Naive thymus-derived CD8-positive, alpha-beta T cell (primary cell): ENCODE measurements at places on chromosomes 1 and 21. TPM values are rescaled to one million over a fixed set of nuclear protein-coding genes. Genes with fewer than 3 reads are reported as not detected.

AXDND1 gene
- not detected for total RNA-seq

CNIH3 gene
- 3.6 TPM for total RNA-seq

- peaks cover 12% of the 10 kb centered on the region for H3K4me1 ChIP-seq
- H3K27ac ChIP-seq = no peak overlapping the region
- H3K36me3 ChIP-seq = no peaks in the 10 kb centered on the region
- H3K4me3 ChIP-seq = peak overlapping the region; percentile 72
- no peak for DNase-seq
These were observed 3.1 kb downstream of the CLIC6 start for GRCh38 chr21:34671891-34672290.

DNA sequence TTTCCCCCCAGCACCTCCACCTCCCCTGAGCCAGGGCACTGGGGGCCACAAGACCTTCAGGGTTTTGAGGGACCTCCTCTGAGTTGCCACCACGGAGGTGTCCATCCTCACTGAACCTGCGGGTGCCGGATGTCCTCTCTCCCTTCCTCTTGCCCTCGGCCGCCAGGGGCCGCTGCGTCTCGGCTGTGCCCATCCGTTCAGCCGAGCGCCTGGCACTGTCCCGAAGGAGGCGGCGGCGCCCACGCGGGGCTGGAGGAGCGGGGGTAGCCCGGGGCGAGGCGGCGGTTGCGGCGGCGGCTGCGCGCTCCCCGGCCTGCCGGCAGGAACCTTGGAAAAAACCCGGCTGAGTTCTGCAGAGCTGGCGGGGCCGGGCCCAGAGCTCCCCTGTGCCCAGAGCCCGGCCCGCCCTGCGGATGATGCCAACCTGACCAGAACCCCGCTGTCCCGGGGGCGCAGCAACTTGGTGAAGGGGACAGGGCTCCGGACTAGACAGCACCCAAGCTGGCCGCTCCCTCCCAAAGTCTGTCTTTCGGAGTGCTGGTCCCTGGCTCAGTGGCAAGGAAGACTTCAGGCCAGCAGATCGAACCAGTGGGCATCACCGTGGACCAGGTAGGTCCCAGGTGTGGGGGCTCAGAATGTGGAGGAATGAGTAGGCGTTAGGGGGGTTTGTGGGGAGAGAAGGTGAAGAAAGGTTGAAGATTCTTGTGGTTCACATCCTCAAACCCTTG, 3.7 kb upstream of the PPM1J start:
- H3K4me3 ChIP-seq = no peak overlapping the region
- DNase-seq = peak; percentile 65
- H3K27me3 ChIP-seq = peaks cover 30% of the 10 kb centered on the region
- H3K27ac ChIP-seq = peak overlapping the region; percentile 86
- peaks cover 33% of the 10 kb centered on the region for H3K4me1 ChIP-seq

A3GALT2 gene
- not detected for total RNA-seq

DNA sequence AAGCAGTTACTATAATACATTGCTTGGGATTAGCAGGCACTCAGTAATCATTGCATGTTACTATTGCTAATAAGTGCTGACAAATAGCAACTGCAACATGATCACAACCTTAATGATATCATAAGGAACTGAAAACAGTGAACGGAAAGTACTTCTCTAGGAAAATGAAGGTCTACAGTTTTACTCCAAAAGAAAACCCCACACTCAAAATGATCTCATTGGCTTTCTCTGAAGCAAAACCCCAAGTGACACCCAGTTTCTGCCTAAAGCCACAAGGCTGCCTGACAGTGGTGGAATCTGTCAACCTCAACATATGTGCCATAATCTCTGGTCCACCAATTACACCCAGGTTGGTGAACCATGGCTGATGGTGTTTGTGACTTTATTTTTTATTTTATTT, 137.6 kb downstream of the PTGER3 start:
- no peak overlapping the region for H3K4me3 ChIP-seq
- DNase-seq = no peak
- peaks cover 9% of the 10 kb centered on the region for H3K4me1 ChIP-seq
- no peaks in the 10 kb centered on the region for H3K27me3 ChIP-seq

- no peak overlapping the region for H3K4me3 ChIP-seq
- DNase-seq = no peak
- no peak overlapping the region for H3K27ac ChIP-seq
- H3K4me1 ChIP-seq = no peaks in the 10 kb centered on the region
- H3K27me3 ChIP-seq = peaks cover 2% of the 10 kb centered on the region
These were observed 208.5 kb upstream of the SNX7 start for GRCh38 chr1:98453066-98453465.

IRF6 gene
- 2.4 TPM for total RNA-seq

OVAAL gene
- not detected for total RNA-seq

GRCh38 chr1:178725466-178726086, 532 bp downstream of the RALGPS2 start:
- peaks cover 19% of the 10 kb centered on the region for H3K4me1 ChIP-seq
- H3K4me3 ChIP-seq = peak overlapping the region; percentile 71
- no peaks in the 10 kb centered on the region for H3K27me3 ChIP-seq
- H3K36me3 ChIP-seq = no peaks in the 10 kb centered on the region
- peak; percentile 4 for DNase-seq
- H3K27ac ChIP-seq = peak overlapping the region; percentile 93

DHRS3 gene
- total RNA-seq = 86.4 TPM

GRCh38 chr1:5267603-5268235, 613.3 kb downstream of the AJAP1 start:
- H3K4me1 ChIP-seq = peaks cover 8% of the 10 kb centered on the region
- no peak for DNase-seq
- H3K27me3 ChIP-seq = no peaks in the 10 kb centered on the region
- no peaks in the 10 kb centered on the region for H3K36me3 ChIP-seq
- no peak overlapping the region for H3K4me3 ChIP-seq

GRCh38 chr1:93081716-93082115, 2.6 kb downstream of the MTF2 start:
- H3K27ac ChIP-seq = no peak overlapping the region
- H3K4me3 ChIP-seq = peak overlapping the region; percentile 98
- H3K36me3 ChIP-seq = peaks cover 19% of the 10 kb centered on the region
- no peaks in the 10 kb centered on the region for H3K27me3 ChIP-seq

DNA sequence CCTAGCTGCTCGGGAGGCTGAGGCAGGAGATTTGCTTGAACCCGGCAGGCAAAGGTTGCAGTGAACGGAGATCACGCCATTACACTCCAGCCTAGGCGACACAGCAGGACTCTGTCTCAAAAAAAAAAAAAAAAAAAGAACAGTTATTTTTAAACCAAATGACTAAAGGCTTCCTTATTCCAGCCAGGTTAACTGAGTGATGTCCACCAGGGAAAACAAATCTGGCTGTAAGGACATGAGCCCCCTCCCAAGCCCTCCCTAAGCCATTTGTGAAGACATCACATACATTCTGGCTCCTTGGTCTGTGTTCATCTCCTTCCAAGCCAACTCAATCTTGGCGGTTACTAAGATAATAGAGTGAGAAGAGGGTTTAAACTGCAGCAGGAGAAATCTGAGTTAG, 8.2 kb downstream of the TMCC2 start:
- no peaks in the 10 kb centered on the region for H3K27me3 ChIP-seq
- no peaks in the 10 kb centered on the region for H3K36me3 ChIP-seq
- DNase-seq = no peak
- H3K4me3 ChIP-seq = no peak overlapping the region
- H3K27ac ChIP-seq = no peak overlapping the region

- no peak for DNase-seq
- H3K27me3 ChIP-seq = no peaks in the 10 kb centered on the region
- no peaks in the 10 kb centered on the region for H3K36me3 ChIP-seq
- H3K27ac ChIP-seq = no peak overlapping the region
These were observed 13.4 kb downstream of the ITSN1 start for GRCh38 chr21:33655588-33656221.

SPRR5 gene
- total RNA-seq = not detected

FAM72A gene
- total RNA-seq = 1.1 TPM

RCOR3 gene
- 88.6 TPM for total RNA-seq

CYP4Z1 gene
- not detected for total RNA-seq

NASP gene
- 72.7 TPM for total RNA-seq

DNA sequence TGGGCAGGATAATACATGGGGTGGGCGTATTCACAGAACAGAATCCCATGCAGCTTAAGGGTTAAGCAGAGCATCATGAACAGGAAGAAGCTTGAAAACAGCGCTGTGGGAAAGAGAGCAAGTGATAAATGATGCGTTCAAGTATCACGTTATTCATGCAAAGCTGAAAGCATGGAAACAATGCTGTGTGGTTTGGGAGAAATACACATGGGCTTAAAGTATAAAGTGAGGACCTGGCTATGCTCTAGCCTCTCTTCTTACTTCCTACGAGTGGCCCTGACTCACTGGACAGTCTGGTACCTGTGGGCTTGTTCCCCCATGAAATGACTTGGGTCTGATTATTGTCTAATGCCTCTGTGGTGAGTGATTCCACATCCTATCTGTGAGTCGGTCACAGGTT, 25.7 kb downstream of the TMPRSS2 start:
- H3K4me1 ChIP-seq = peaks cover 6% of the 10 kb centered on the region
- H3K4me3 ChIP-seq = no peak overlapping the region
- no peak for DNase-seq
- no peaks in the 10 kb centered on the region for H3K36me3 ChIP-seq

DNA sequence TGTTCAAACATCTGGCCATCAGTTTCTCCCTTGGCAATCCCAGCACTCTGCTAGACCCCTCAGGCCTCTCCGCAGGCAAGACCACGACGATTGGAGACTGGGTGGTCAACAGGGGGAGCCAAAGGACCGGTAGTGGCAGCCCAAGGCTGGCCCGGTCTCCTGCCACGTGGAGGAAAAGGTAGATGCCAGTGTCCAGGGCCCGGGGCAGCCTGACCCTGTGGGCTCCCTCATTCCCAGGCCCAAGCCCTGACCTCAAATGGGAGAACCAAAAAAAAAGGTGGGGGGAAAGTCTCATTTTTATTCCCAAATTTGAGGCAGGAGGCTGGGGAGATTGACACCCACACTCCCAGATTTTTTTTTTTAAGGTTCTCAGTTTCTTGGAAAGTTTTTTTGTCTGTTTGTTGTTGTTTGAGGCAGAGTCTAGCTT, 24.8 kb downstream of the S100A6 start:
- no peaks in the 10 kb centered on the region for H3K36me3 ChIP-seq
- no peak overlapping the region for H3K4me3 ChIP-seq

SPATA45 gene
- not detected for total RNA-seq

DNA sequence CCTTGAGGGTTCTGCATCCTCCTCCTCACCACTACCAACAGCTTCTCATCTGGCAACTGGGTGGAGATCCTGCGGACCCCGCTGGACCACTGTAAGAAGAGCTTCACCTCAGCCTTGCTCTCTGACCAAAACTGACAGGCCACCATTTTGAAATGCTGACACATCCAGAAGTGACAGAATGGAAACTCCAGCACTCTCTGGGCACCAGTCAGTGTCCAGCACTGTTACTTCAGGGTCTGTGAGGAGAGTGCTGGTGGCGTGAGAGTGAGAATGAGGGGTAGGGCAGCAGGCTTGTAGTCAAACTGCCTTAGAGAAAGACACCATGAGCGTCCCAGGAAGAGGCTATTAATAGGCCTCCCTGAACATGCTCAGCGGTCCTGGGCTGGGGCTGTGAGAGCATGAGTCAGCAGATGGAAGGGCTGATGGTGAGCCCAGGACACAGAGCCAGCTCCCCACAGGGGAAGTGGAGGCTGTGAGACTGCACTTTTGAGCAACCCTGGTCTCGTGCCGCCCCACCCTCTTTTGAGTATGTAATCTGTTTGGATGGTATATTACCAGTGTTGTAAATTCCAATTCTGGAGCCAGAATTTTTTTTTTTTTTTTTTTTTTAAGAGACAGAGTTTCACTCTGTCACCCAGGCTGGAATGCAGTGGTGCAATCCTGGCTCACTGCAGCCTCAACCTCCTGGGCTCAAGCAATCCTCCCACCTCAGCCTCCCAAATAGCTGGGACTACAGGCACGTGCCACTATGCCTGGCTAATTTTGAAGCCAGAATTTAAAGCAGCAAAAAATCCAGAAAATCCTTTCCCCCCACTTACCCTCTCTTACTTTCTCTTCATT, 34.4 kb upstream of the SLC30A1 start:
- DNase-seq = no peak
- H3K4me3 ChIP-seq = no peak overlapping the region
- H3K27ac ChIP-seq = no peak overlapping the region

GRCh38 chr1:85313888-85314696, 37.7 kb upstream of the BCL10 start:
- no peak overlapping the region for H3K27ac ChIP-seq
- no peak overlapping the region for H3K4me3 ChIP-seq
- H3K27me3 ChIP-seq = peaks cover 61% of the 10 kb centered on the region
- no peak for DNase-seq

GRCh38 chr1:21655259-21655658, 13.9 kb downstream of the RAP1GAP start:
- H3K4me3 ChIP-seq = no peak overlapping the region
- no peaks in the 10 kb centered on the region for H3K27me3 ChIP-seq
- peaks cover 19% of the 10 kb centered on the region for H3K4me1 ChIP-seq
- no peak for DNase-seq

- H3K27me3 ChIP-seq = no peaks in the 10 kb centered on the region
- no peak overlapping the region for H3K4me3 ChIP-seq
- no peak overlapping the region for H3K27ac ChIP-seq
These were observed 240.5 kb upstream of the MAP1LC3C start for GRCh38 chr1:242239398-242239797.

- no peaks in the 10 kb centered on the region for H3K36me3 ChIP-seq
- H3K4me1 ChIP-seq = no peaks in the 10 kb centered on the region
- no peak overlapping the region for H3K4me3 ChIP-seq
- H3K27me3 ChIP-seq = peaks cover 2% of the 10 kb centered on the region
These were observed 209.9 kb upstream of the COA6 start for GRCh38 chr1:234163267-234163919.

DNA sequence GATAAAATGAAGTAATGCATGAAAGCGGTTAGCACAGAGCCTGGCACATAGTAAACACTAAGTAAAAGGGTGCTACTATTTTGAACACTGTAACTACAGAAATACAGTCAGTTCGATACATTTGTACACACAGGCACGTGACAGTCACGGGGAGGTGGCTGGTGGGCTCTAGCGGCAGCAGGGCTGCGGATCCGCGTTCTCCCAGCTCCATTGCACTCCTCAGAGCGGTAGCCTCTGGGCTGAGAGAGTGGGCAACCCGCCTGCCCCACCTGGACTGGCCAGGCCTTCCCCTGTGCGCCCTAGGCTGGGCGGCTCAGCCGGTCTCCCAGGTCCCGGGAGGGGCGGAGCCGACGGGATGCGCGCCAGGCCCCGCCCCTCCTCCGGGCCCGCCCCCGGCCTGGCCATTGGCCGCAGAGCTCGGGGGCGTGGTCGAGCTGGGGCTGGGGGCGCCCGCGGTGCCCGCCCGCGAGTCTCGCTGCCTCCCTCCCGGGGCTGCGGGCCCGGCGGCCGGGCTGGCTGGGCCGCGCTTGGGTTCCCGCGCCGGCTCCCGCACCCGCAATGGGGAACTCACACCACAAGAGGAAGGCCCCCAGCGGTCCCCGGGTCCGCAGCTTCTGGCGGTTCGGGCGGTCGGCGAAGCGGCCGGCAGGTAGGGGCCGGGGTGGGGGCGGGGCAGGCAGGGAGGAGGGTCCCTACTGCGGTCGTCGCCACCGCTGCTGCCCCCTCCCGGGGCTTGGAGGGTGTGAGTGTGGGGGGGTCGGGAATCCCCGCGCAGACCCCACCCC, 51.2 kb upstream of the SYNC start:
- no peak overlapping the region for H3K27ac ChIP-seq
- peaks cover 7% of the 10 kb centered on the region for H3K27me3 ChIP-seq
- no peaks in the 10 kb centered on the region for H3K36me3 ChIP-seq
- H3K4me3 ChIP-seq = peak overlapping the region; percentile 68
